Cardiac septum (tissue), 1 donor: ENCODE measurements at places on chromosomes 12 and 14. TPM values are rescaled to one million over a fixed set of nuclear protein-coding genes. Genes with fewer than 3 reads are reported as not detected.

GRCh38 chr14:99425272-99425681 is 55.4 kb downstream of the SETD3 start:
- no peak for DNase-seq

DNA sequence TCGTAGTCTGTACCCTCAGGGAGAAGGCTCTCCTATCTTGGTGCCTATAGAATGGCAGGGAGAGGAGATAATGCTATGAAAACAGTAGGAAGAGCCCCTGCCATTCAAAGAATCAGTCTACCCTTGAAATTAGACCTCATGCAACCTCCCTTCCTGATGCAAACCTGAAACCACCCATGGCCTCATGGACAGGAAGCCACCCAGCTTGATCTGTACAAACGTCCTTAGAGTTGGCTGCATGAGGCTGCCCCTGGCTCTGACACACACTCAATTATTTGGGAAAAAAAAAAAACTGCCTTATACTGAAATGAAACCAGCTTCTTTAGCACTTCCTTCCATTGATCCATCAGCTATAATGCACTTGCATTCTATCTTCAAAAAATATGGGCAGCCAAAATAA is 116.6 kb upstream of the BCL2L14 start:
- no peak for DNase-seq

DNA sequence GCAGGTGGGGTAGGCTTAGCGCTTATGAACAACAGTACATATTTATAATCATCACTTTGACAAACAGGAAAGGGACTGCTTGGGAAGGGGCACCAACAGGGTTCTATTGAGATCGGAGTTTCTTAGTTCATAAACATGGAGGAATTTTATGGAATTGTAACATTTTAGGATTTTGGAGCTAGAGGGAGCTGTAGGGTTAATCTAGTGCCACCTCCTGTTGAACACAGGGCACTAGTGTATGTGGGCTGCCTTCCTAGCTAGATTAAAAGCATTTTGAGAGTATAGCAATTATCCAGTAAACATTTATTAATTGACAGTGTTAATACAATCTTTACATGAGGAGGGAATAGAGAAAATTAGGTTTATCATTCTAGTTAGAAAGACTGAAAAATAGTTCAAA is 23.1 kb upstream of the TBC1D30 start:
- DNase-seq = no peak

DNA sequence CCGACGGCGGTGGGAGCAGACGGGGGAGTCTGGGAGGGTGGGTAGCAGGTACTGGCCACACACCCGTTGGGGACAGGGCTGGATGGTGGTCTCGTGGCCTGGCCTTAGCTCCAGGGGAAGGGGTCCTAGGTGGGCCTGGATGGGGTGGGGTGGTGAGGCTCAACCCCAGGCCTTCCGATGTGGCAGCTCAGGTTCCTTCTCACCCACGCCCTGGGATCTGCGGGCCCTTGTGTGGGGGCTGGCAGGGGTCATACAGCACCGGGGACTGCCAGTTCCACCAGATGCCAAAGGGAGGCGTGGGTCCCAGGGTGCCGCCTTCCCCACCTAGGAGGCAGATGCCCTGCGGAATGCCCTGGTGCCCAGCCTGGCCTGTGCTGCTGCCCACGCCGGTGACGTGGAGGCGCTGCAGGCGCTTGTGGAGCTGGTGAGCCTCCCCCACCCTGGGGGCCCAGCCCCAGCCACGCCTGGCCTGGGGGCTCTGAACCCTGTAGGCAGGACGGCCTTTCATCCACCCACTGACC is 21.0 kb downstream of the ASPG start:
- peak; percentile 62 for DNase-seq

- DNase-seq = peak; percentile 66
These were observed 5.0 kb downstream of the CARMIL3 start for GRCh38 chr14:24056800-24057184.

DNA sequence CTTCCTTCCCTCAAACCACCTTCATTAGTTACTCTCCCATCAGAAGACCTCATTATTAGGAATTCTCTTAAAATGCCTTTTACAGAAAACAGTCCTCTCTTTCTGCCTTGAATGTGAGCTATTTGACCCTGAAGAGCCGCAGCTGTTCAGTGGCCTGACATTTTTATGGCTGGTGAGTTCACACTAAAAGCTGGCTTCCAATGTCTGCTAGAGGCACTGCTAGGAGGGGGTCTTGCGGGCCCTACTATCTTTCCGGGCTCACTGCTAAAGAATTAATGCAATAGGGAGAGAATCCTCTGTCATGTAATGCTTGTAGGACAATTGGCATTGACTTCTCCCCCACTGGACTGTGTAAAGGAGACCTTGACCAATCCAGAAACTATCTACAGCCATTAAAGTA is 87.7 kb downstream of the GPR135 start:
- no peak for DNase-seq

GRCh38 chr12:102095677-102096263 is 24.1 kb downstream of the NUP37 start:
- DNase-seq = no peak

GRCh38 chr14:104665657-104666522 is 23.5 kb upstream of the INF2 start:
- DNase-seq = no peak

DNA sequence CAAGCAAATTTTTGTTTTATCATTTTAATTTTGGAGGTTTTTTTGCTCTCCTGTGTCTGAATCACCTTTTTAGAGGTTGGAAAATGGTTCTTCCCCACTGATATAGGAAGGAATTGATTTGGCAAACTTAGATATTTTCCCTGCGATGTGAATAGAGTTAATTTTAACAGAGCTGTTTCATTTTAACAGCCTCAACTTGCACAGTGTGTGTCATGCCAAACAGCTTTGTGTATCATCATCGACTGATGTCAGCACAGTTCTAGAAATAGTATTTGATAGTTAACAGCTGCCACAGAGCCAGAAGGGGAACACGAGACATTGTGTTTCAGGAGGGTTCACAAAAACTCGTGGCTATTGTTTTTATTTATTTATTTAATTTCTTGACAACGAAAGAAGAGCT is 243.1 kb upstream of the FOXN3 start:
- DNase-seq = no peak

DNA sequence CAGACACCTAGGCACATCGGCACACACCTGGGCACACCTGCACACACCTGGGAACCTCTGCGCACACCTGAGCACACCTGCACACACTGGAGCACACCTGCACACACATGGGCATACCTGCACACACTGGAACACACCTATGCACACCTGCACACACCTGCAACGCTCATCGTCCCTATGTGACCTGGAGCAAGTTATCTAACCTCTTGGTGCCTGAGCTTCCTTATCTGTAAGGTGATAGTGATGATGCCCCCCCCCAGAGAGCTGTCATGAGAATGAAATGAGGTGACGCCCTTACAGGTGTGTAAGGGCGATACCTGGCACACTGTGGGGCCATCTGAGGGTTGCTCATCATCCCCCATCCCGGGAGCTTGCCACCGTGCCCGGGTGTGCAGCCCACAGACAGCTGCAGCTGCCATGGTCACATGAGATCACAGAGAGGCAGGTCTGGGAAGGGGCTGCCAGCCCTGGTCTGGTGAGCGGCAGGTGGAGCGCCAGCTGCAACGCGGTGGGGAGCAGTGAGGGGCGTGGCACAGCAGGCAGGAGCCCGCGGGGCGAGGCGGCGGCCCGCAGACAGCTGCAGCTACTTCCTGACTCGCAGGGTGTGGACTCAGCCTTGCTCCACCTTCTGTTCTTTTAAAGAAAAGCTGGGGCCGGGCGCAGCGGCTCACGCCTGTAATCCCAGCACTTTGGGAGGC is 59.9 kb upstream of the FBRSL1 start:
- DNase-seq = no peak

GRCh38 chr12:124520265-124520701 is 47.1 kb downstream of the NCOR2 start:
- no peak for DNase-seq

GRCh38 chr12:22377731-22378496 is 43.4 kb upstream of the ST8SIA1 start:
- DNase-seq = no peak

DNA sequence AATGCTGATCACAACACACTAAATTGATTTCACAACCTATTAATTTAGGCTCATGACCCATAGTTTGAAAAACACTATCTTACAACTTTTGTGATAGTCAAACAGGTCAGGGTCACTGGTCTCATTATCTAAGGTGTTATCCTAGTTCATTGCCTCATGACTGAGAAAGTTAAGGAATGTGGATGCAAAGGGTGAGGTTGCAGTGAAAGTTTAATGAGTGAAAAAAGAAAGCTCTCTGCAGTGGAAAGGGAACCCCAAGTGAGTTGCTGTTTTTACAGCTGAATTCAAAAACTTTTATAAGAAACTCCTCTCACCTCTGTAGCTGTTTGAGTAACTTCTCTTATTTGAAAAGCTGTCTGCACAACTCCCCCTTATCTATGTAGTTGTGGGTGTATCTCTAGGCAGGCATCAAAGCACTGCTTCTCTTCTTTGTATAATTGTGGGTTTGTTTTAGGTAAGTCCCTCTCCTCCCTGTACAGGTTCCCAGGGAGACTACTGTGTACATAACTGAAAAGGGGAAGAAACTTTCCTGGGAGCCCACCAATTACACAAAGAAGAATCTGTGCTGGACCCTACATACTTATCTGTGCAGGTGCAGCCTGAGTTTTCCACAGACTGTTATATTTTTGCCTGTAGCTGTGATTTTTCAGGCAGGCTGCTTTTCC is 18.9 kb downstream of the DNAL1 start:
- no peak for DNase-seq

DNA sequence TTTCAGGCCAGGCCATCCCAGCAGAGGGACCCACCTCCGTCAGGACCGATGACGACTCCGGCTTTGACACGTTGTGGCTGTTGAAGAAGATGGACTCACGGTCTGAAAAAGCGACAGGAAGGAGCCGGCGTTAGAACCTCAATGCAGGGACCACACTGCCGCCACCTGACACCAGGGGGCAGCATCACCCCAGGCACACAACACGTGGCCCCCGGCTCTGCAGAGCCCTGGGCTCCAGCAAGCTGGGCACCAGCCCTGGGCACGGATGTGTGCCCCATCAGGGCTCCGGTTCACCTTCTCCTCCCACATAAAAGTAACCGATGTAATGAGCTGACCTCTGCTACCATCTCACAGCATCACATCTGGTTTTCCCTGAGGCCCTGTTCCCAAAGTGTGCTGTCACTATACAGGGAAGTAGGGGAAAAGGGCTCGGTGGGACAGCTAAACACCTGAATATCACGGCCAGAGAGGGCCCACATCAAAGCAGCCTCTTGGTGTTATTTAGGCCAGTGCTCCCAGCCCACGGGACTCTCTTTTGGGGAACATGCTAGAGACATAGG is 29.0 kb downstream of the CHGA start:
- DNase-seq = peak; percentile 85

- no peak for DNase-seq
These were observed 33.0 kb upstream of the FGF23 start for GRCh38 chr12:4412465-4412864.

GRCh38 chr14:37566811-37567371 is 28.2 kb downstream of the FOXA1 start:
- DNase-seq = no peak

DNA sequence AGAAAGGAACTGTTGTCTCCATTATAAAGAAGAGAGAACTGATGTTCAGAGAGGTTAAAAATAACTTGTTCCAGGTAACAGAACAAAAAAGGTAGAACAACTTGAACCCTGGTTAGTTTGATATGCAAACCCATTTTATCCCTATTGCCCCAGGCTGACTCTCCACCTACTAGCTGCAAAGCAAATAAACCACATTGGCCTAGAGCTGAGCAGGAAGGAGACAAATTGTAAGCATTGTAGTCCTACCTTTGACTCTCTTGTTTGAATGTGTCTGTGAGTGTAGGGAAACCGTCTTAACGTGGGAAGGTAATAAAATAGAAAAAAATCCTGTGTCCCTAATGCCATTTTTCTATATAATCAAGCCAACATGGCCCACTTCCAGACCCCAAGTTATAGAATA is 126.4 kb downstream of the CCER1 start:
- no peak for DNase-seq

GRCh38 chr12:80175307-80175930 is 76.1 kb downstream of the OTOGL start:
- no peak for DNase-seq

GRCh38 chr12:131054345-131055092 is 100.8 kb downstream of the ADGRD1 start:
- DNase-seq = peak; percentile 49

GRCh38 chr14:53195949-53196348 is 42.8 kb upstream of the DDHD1 start:
- no peak for DNase-seq

GRCh38 chr14:34038358-34039057 is 87.6 kb upstream of the EGLN3 start:
- DNase-seq = no peak

DNA sequence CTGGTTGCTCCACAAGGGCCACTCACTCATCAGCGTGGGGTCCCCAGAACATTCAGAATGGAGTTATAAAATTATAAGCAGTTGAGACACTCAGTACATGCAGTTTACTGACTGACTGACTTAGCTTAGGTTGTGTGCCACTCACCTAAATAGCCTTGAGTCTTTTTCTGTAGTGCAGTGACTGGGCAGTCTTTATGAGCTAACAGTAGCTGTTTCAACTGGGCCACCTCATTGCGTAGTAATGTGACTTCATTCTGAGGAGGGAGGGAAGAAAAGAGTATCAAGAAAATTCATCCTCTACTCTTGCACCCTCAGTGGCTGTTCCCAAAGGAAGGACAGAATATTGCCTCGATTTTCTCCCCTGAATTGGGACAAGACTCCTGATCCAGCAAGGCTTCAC is 15.8 kb upstream of the NPFF start:
- no peak for DNase-seq

- DNase-seq = no peak
These were observed 24.4 kb upstream of the TC2N start for GRCh38 chr14:91891721-91892220.

The HOXC12 gene
- not detected for total RNA-seq

The TAC3 gene
- total RNA-seq = not detected

The PTGDR gene
- total RNA-seq = 0.51 TPM

The MEG3 gene
- 25.4 TPM for total RNA-seq

The HCAR2 gene
- total RNA-seq = 0.59 TPM

The C14orf180 gene
- total RNA-seq = 67.8 TPM

The PPFIA2 gene
- total RNA-seq = 0.57 TPM

The ARG2 gene
- total RNA-seq = 1.6 TPM
